ENCODE measurements at places on chromosomes 11 and 22. TPM values are rescaled to one million over a fixed set of nuclear protein-coding genes. Genes with fewer than 3 reads are reported as not detected.

The SLC22A25 gene
- total RNA-seq: 28.4 TPM

The MGAT3 gene
- total RNA-seq: 7.6 TPM

The SAA4 gene
- total RNA-seq: 84.9 TPM

GRCh38 chr22:19654338-19654987 is 59.8 kb upstream of the SEPTIN5 start:
- no peak overlapping the region for H3K27ac ChIP-seq
- no peaks in the 10 kb centered on the region for H3K36me3 ChIP-seq
- no peak overlapping the region for H3K4me3 ChIP-seq
- no peaks in the 10 kb centered on the region for H3K4me1 ChIP-seq
- no peaks in the 10 kb centered on the region for H3K27me3 ChIP-seq

DNA sequence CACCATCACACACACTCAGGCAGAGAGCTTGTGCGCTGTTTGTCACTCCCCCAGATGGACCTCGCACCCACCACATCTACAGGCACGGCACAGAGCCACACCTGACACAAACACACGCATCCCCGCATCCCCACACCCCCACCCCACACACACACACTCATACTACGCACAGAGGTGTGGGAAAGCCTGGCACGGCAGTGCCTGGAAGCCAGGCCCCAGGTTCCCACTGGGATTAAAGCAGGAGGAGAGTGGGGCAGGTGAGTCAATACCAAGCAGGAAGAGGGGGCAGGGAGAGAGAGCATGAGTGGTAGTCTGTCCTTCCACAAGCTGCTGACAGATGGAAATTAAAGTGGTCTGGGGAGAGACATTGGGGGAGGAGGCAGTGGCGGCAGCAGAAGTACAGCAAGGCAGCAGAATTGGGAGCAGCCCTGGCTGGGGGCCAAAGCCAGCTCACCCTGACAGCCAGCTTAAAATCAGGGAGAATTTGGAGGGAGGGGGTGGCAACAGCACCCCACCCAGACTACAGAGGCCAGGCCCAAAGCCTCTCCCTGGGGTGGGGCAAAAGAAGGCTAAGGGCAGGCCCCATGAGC is 20.7 kb downstream of the TNKS1BP1 start:
- peaks cover 35% of the 10 kb centered on the region for H3K36me3 ChIP-seq
- no peak overlapping the region for H3K4me3 ChIP-seq
- H3K27ac ChIP-seq: peak overlapping the region; percentile 0
- DNase-seq: no peak
- no peaks in the 10 kb centered on the region for H3K27me3 ChIP-seq

- DNase-seq: no peak
- H3K4me3 ChIP-seq: peak overlapping the region; percentile 64
- no peak overlapping the region for H3K27ac ChIP-seq
- H3K27me3 ChIP-seq: no peaks in the 10 kb centered on the region
Observed at GRCh38 chr11:126329644-126330211, 25.8 kb upstream of the ST3GAL4 start.

DNA sequence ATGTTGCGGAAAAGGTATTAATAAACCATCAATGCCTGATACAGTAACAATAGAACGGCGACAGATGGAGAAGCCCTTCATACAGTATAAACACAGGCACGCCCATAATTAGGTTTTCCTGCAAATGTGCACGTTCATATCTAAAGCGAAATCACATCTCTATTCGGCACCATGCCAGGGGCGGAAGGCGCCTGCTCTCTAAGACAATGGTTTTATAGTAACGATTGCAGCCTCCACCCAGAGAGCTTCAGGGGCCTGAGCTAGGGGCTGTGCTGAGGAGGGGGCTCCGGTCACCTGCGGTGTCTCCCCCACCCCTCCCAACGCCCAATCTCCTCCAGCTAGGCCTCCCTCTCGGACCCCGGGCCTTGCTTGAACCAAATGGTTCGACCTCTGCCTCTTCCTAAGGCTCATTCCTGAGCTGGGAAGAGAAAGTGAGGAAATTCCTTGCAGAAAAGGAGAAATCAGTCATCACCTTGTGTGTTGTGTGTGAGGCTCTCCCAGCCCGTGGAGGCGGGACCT is 9.6 kb downstream of the KRTAP5-5 start:
- no peak for DNase-seq
- no peaks in the 10 kb centered on the region for H3K27me3 ChIP-seq
- H3K27ac ChIP-seq: no peak overlapping the region
- H3K4me3 ChIP-seq: no peak overlapping the region
